Stimulated activated CD4-positive, alpha-beta T cell treated with anti-CD3 and anti-CD28 coated beads, Interleukin-4, amount 100 ng/mL, for 48 hours (primary cell): ENCODE measurements at places on chromosomes 4 and X.
A peak's percentile ranks its signal among the peaks of the same experiment; 100 is the strongest.

GRCh38 chr4:128812442-128813235 is 3.1 kb downstream of the JADE1 start:
- DNase-seq = peak; percentile 26

DNA sequence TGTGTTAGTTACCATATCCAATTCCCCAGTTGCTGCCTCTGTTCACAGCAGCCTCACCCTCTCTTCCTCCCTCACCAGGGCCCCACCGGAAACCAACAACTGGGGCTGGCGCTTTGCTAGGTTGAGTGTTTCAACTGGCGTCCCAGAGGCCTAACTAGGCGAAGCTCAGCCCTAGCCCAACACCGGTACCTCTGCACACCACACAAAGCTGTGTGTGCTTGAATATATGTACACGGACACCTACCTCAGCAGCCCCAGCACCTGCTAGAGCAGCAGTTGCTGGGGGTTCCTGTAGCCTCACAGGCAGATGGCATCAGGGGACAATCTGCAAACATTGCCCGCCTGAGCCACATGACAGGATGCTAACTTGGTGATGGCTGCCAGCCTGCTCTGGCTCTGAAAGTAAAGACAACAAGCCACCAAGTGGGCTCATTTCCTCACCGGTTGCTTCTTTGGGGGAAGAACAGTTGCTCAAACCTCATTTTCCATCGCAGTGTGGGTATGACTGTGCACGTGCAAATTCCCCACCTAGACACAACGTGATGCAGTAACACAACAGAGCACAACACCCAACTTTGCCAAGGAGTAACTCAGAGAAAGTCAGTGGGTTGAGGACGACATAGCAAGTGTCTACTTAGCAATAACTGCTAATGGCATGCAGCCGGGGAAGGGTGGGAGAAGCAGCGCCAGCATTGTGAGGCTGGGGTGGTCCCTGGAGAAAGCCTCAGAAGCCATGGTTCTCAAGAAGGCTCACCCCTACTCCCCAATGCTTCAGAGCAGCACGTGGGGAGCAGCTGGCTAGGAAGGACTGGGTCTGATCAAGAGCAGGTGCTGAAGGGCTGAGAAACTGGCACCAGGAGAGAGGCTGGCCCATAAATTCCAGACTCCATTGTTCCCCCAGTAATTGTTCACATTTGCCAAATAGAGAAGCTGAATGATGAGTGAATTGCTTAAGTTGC is 139.5 kb downstream of the SH3KBP1 start:
- DNase-seq = peak; percentile 31

GRCh38 chr4:101708293-101709039 is 82.1 kb upstream of the BANK1 start:
- DNase-seq = no peak

DNA sequence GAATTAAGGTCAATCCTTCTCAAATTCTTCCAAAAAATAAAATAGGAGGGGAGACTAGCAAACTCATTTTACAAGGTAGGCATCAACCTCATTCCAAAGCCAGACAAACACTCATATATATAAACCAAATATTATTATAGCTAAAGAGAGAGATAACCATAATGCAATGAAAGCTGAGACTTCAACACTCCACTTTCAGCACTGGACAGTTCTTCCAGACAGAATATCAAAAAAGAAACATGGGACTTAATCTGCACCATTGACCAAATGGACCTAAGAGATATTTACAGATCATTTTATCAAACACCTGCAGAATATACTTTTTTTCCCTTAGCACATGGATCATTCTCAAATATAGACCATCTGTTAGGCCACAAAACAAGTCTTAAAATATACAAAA is 15.5 kb upstream of the EDA2R start:
- no peak for DNase-seq

DNA sequence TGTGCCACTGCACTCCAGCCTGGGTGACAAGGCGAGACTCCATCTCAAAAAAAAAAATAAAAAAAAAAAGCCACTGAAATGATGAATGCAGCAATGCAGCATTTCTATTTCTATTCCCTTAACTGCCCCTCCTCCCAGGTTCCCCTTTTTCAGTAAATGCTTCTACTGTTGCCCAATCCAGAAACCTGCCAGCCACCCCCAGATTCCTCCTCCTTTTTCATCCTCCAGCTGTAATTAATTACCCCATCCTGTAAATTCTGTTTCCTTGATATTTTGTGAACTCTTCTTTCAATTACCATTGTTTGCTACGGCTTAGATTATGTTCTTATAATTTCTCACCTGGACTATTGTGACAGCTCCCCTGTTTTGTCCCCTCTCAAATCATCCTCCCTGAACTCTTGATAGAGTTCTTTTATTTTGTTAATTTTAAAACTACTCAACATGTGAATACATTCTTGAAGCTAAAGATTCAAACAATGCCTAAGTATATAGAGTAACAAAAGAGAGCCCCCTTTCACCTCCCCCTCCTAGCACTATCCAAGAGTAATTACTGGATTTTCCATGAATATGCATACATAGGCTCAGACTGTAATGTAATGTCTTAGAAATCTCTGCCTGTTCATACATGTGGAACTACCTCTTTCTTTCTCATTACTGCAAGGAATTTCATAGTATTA is 140.6 kb upstream of the GPC4 start:
- no peak for DNase-seq

GRCh38 chr4:109588176-109588575 is 28.1 kb downstream of the MCUB start:
- DNase-seq = peak; percentile 23

DNA sequence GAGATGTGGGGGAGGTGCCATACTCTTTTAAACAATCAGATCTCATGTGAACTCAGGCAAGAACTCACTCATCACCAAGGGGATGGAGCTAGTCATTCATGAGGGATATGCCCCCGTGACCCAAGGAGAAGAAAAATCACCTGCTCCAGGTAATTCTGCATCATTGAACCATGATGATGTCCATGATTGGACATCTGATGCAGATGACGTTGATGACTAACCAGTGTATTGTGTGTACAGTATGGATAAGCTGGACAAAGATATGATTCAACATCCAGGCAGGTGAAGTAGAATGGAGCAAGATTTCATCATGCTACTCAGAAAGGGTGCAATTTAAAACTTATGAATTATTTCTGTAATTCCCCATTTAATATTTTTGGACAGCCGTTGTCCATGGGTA is 286.4 kb upstream of the SMIM31 start:
- DNase-seq = no peak

GRCh38 chr4:183448436-183448835 is 4.0 kb downstream of the CDKN2AIP start:
- DNase-seq = no peak

GRCh38 chr4:53116954-53117353 is 248.9 kb downstream of the SCFD2 start:
- DNase-seq = no peak

DNA sequence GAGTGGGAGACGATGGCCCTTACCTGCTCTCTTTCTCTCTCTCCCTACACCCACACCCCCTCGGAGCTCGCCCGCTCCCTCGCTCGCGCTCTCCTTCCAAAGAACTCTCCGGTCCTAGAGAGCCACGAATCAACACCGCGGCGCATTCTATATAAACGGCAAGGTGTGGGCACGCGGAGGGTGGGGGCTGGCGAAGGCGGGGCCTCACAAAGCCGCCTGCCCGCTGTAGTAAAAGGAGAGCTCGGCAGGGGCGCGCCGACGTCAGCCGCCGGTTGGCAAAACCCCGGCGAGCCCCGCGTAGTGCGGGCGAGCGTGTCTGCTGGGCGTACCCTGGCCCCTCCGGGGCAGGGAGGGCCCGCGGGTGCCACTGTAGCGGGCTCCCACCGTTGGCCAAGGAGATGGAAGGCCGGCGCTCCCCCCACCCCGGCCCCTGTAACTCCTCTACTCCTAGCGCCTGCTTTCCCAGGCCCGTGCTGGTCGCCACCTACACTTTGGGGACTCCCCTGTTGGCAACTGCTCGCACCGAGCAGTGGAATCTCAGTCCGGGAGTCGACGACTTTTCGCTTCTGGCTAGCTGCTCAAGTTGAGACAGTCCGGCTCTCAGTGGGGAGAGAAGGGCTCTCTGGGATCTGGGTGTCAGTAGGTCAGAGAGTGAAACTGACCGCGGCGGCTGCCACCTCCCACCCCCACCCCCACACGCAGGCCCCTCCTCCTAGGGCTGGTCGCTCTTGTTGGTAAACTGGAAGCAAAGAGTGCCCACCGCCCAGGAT is 325.5 kb upstream of the F9 start:
- DNase-seq = no peak

- no peak for DNase-seq
Measured at GRCh38 chr4:22678940-22679854, 13.5 kb upstream of the GBA3 start.

- DNase-seq = no peak
Measured at GRCh38 chrX:77347572-77347971, 99.6 kb upstream of the FGF16 start.
